ENCODE measurements at places on chromosomes 13 and 19. TPM values are rescaled to one million over a fixed set of nuclear protein-coding genes. Genes with fewer than 3 reads are reported as not detected.

- DNase-seq, result no peak
Observed at GRCh38 chr19:47661161-47661560, 52.1 kb upstream of the EHD2 start.

IGSF23 gene
- polyA plus RNA-seq, result 0.35 TPM

DNA sequence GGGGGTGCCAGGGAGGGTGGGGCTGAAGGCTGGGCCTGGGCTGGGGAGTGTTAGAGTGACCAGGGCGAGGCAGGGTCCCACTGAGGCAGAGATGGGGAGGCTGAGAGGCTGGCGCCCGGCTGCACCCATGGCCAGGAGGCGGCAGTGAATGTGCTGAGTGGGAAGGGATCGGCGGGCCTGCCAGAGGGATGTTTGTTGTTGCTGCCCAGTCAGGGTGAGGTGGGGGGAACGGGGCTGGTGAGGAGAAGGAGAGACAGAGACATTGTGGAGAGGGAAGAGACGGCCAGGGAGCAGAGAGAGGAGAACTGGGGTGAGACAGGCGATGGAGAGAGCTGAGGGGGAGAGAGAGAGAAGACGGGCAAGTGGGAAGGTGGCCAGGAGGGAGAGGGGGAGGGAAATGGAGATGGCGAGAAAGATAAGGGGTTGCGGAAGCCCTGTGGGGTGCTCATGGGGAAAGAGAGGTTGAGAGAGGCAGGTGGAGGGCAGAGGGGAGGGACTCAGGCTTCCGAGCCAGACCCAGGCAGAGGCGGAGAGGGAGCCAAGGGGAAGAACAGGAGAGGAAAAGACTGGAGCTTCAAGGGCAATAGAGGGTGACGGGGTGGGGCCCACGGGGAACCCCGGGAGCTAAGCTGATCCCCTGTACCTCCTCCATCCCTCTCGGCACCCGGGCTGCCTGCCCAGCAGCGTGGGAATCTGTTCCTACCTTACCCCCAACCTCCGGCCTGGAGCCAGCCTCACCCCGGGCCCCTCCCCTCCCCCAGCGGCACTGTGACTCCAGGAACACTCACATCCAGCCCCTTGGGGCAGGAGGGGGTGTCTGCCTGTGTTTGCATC, 690 bp upstream of the B3GNT8 start:
- DNase-seq, result no peak

KRI1 gene
- 23.2 TPM for polyA plus RNA-seq

GRCh38 chr19:49594157-49594992, 3.4 kb downstream of the PRR12 start:
- no peak for DNase-seq

DNA sequence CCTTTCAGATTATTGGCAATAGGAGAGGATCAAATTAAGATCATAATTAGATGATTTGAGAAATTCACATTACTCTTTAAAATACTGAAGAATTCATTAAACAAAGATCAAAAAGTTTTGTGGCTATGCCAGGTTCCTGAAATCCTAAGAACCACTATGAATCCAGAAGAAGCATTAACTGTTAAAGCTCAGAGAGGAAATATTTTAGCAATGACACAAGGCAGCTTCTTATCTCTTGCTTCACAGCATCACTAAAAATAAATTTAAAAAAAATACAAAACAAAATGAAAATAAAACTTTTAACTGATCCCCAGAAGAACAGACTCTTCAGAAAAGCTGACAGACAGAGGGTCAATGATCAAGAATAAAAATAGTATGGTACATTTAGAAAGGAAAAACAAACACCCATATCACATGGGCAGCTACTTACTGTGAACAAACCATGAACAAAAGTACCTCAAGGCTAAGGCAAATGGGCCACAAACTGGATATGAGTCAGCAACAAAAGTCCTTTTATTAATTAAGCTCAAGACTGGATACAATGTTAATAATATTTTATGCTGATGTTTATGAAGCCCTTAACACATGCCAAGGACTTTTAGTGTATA, 19.6 kb downstream of the RNF6 start:
- DNase-seq, result no peak

FCGBP gene
- polyA plus RNA-seq, result 0.62 TPM

RXFP2 gene
- not detected for polyA plus RNA-seq

DNA sequence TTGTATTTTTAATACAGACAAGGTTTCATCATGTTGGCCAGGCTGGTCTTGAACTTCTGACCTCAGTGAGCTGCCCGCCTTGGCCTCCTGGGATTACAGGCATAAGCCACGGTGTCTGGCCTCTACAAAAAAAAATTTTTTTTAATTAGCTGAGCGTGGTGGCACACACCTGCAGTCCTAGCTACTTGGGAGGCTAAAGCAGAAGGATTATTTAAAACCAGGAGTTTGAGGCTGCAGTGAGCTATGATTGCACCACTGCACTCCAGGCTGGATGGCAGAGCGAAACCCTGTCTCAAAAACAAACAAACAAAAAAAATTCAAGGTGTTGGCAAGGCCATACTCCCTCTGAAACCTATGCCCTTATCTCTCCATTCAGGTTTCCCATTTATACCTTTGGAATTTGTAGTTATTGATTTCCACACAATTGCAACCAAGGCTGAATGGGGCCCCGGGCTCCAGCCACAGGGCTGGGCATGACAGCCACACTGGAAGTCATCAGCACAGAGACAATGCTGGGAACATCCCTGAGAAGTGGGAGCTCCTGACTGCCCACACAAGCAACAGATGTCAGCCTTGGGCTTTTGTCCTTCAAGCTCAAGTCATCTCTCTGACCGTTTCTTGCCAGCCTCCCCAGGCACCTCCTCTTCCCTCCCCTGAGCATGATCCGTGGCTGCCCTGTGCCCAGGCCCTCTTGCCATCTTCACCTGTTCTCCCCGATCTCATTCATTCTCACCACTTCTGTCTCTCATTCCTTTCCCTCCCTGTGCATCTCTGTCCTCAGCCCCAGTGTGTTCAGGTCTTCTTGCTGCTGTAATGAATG, 27.2 kb upstream of the CALM3 start:
- no peak for DNase-seq

GRCh38 chr13:98939660-98940191, 38.1 kb downstream of the DOCK9 start:
- no peak for DNase-seq

TRPC4 gene
- polyA plus RNA-seq, result 0.09 TPM

- peak; percentile 62 for DNase-seq
Observed at GRCh38 chr13:114043421-114044053, 69.7 kb upstream of the C13orf46 start.

YJEFN3 gene
- 7.5 TPM for polyA plus RNA-seq

- DNase-seq, result no peak
Observed at GRCh38 chr13:33032037-33032625, 15.9 kb downstream of the KL start.

APBA3 gene
- polyA plus RNA-seq, result 10.0 TPM

DNA sequence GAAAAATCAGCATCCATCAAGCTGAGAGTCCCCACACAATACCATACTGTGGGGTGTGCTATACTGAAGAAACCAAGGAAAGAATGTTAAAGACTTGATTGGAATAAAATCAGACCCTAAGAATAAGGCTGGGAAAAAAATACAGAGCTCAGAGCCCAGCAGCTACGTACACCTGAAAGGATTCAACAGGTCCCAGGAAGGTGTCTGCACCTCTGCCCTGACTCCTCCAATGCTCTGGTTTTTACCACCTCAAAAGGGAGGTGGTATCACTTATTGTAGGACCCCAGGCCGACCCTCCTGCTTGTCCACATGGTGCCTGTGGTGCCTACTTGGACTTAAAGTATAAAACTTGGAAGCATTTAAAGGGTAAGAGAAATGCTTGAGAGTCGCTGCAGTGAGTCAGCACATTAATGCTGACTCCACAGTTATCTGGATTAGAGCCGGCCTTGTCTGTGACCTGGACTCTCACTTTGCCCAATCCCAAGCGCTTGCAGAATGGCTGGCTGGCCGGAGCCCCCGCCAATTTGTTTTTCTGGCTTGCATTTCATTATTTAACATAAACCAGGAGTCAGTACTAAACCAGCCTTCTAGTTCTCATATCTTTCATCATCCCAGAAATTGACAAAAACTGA, 110.1 kb downstream of the FGF14 start:
- DNase-seq, result no peak

DNA sequence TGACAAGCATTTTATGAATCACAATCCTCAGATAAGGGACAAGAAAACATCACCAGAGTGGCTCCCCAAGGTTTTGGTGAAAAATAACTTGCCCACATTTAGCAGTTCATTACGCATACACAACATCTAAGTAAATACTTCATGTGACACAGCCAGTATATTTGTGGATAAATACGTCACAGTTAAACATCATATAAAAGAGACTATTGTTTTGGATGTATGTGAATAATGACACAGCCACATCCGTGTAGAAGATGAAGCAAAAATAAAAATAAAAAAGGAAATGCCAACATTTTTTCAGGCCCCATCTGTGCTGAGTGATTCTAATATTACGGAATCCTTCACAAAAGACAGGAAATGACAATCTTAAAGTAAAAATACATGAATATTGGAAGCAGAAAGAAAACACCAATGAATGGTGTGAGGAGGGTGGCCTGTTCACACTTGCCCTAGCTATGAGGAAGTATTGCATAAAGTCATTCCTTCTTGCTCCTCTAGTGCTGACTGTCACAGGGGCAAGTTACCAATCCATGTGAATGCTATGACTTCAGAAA, 457.1 kb downstream of the KLF12 start:
- peak; percentile 65 for DNase-seq

MARK4 gene
- 7.8 TPM for polyA plus RNA-seq

GRCh38 chr13:114203536-114203935, 24.5 kb downstream of the CFAP97D2 start:
- DNase-seq, result no peak

DNA sequence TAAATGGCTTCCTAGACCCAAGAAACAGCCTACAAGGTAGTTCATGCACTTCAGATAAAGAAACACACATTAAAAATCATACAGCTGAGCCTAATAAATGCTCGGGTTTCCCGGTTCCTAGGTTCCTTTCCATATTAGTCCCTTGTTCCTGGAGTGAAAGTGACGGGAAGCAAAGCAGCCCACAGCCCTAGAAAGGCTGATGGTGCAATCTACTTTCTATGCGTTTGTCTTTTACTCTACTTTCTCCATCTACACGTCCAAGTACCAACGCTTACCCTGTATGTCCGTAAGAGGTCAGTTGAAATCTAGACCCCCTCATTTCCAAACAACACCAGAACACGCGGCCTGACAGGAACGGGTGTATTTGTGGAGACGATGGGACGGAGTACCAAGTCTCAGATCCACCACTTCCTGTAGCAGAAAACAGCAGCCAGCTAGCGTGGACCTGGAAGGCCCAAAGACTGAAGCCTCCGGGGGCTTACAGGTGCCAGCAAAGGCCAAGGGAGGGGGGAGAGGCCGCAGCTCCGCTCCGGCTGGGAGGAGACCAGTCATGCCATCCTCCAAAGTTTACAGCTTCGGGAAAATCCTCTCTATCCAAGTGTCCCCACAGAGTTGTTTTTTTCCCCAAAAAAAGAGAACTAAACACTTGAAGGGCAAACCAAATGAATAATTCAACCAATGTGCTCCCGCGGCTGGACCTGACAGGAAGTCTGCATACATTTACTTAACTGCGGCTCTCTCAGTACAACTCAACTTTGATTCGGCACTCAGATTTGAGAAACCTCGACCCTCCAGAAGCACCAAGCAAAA, 34.1 kb downstream of the STK24 start:
- DNase-seq, result no peak

MYCBP2 gene
- 15.8 TPM for polyA plus RNA-seq

GRCh38 chr19:14122924-14123323, 5.4 kb upstream of the PRKACA start:
- no peak for DNase-seq

CD79A gene
- 0.29 TPM for polyA plus RNA-seq

DNA sequence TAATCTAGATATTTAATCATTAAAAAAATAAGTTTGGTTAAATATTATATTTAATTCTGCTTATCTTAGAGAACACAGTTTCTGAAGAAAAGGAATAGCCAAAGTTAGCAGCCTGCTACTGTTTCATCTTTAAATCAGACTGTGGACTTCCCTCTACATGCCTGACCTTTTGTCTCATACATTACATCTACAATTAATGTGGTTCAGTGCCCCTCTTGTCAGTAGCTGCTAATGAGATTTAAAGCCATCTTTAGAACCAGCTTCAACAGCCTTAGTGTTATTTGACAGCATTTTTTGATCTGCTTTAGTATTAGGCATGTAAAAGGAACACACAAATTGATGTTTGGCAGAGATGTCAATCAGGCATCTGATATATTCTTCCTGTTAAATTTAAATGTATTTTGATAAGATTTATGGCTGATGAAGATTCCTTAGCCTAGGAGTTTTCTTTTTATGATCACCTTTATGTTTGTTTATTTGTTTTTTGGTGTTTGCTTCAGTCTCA, 1925.8 kb upstream of the PRR20A start:
- DNase-seq, result no peak

SMAD9 gene
- 0.05 TPM for polyA plus RNA-seq

DNA sequence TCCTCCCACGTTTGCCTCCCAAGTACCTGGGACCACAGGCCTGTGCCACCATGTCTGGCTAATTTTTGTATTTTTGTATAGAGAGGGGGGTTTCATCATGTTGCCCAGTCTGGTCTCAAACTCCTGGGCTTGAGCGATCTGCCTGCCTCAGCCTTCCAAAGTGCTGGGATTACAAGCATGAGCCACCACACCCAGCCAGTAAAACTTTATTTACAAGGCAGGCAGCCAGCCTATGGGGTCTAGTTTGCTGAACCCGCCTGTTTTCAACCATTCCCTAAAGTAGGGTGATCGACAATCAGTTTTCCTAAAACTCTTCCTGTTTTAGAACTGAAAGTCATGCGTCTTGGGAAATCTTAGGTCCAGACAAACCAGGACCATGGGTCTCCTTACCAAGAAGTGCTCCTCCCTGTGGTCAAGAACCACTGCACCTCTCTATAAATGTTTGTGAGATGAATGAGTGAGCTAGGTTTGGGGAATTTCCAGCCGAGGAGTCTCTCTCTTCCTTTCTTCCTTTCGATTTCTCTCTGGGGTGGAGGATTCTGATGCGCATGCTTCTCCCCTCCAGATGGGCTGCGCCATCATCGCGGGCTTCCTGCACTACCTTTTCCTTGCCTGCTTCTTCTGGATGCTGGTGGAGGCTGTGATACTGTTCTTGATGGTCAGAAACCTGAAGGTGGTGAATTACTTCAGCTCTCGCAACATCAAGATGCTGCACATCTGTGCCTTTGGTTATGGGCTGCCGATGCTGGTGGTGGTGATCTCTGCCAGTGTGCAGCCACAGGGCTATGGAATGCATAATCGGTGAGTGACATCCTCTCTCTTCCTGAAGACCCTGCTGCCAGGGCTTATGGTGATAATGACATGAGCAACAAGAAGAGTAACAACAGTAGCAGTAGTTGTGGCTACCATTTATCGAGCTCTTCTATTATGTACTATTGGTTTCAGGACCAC, 38.7 kb downstream of the ADGRE1 start:
- DNase-seq, result peak; percentile 84

- no peak for DNase-seq
Observed at GRCh38 chr19:19554074-19555023, 16.3 kb downstream of the CILP2 start.

DNA sequence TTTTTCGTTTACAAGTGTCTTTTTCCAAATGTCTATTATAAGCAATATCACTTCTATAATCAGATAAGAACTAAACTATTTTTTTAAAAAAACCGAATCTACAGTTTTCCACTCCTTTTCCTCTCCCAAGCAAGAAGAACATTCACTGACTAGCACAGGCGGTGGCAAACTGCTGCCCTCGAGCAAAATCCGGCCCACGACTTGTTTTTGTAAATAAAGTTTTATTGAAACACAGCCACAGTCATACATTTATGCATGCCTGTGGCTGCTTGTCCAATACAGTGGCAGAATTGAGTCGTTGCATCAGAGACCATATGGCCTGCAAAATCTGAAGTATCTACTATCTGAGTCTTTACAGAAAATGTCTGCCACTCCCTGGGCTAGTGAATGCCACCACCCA, 27.4 kb downstream of the INSR start:
- DNase-seq, result no peak

GRCh38 chr13:40963927-40964326, 55.2 kb downstream of the ELF1 start:
- peak; percentile 12 for DNase-seq

Data from A549 (cell line).